ENCODE measurements at places on chromosomes 7 and 10.

DNA sequence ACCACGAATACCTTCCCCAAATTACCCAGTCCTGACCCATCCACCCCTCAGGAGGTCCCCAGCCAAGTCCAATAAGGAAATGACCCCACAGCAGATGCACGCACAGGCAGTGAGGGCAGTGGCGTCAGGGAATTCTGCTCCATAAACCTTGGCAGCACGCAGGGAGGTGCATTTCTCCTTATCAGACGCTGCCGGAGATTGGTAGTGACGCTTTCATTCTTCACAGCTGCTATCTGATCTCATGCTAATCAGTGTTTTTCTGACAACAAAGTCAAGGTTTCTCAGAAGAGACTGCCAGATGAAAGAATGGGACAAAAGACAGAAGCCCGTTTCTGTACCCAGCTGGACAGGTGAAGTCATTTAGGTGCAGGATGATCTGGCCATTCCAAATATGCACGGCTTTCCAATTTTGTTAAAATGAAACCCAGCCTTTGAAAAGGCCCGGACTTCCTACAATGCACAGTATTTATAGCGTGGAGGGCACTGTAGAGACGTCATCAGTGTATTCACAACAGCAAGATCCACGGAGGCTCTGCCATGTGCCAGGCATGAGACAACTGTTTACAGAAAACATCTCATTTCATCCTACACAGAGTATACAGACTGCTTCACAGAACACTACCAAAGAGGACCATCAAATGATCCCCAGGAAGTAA, 35.3 kb downstream of the DIP2C start:
- peak; percentile 54 for DNase-seq

GRCh38 chr7:87474533-87475358, 734 bp downstream of the ABCB4 start:
- DNase-seq = no peak

GRCh38 chr7:104206841-104207240, 972 bp downstream of the ORC5 start:
- no peak for DNase-seq

DNA sequence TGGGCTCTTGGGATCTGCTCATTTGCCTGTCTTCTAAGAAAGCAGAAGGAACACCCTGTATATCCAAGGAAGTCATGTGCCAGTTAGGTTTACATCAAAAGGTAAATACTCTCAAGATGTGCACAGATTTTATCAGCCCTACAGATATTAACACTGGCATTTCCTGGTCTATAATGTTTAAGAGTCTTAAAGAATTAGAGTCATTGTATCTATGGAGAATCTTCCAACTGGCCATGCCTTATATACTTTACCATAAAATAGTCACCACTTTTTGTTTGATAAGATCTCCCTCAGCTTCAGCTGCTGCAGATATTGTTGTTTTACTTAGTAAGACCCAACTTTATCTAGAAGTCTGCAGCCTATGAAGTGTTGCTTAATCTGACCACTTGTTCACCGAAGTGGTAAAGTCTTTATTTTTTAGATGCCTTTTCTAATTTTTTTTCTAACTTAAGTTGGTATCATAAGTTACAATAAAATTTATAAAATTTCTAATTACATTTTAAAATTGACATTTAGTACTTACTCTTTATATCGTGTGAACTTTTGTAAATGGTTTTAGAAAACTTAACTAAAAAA, 58.5 kb downstream of the CPED1 start:
- DNase-seq = no peak

- DNase-seq = peak; percentile 32
Measured at GRCh38 chr10:132685921-132686680, 99.8 kb downstream of the NKX6-2 start.

DNA sequence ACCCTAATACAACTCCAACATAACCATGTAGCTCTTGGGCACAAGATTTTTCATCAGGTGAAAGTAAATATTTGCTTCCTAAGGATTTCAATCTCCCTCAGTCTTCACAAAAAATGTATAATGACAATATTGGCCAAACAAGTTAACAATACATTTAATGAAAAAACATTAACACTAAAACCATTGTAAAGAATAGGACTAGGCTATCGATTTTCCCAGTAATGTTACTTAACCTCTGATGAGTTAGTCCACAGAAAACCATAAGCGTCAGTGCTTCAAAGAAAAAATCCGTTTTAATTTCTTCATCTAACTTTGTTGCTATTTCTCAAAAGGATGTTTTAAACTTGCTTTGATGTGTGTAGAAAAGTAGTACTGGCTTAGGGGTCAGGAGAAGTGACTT, 1.2 kb downstream of the ZNF33B start:
- no peak for DNase-seq

- peak; percentile 72 for DNase-seq
Measured at GRCh38 chr7:27174874-27175625, 930 bp upstream of the HOXA10 start.
